T-helper 9 cell (primary cell): ENCODE measurements at places on chromosomes 1 and 21.

GRCh38 chr1:196538473-196538872 lies 69.8 kb downstream of the KCNT2 start:
- no peak for DNase-seq

DNA sequence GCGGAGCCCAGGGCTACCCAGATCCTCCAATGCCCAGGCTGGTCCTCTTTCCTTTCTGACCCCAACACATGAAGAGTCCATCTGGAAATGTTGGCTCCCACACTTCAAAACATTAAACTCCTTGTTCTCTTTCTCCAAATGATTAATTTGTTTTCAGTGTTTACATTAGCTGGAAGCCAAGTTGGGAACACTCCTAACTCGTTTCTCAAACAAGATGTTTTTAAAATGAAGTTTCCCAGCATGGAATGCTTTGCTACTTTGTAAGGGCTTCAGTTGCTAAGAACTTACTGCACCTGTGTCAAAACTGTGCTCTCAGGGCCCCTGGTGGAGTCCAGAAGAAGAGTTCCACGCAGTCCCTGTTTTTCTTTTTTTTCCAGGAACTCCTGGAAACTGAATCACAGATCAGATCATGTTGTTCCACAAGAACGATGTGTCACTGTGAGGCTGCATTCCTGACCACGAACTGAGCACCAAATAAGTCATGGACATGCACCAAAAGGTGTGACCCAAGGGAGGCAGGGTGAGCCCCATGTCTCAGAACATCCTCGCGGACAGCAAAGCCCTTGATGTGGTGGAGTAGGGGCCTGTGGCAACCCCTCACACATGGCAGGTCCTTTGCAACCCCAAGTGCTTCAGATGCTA lies 257.3 kb downstream of the KCNJ6 start:
- DNase-seq: no peak

DNA sequence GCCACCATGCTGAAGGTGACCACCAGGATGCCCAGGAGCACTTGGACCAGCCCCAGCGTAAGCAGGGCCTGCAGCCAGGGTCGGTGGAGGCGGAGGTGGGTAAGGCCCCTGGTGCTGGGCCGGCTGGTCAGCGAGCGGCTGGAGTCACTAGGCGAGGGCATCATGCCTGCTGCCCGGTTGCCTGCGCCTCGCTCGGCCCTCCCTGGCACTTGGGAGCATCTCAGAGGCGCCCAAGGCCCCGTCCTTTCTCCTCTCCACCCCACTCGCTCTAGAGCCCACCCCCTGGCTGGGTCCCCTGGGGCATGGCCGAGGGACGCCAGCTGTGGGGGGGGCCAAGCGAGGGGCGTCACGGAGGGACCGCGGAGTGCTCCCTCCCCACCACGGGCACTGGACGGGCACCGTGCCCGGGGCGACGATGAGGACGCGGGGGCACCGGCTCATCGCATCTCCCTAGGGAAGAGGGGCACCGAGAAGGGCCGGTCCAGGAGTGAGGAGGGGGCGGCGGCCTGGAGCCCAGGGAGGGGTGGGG lies 505 bp downstream of the ENTREP3 start:
- no peak for DNase-seq

DNA sequence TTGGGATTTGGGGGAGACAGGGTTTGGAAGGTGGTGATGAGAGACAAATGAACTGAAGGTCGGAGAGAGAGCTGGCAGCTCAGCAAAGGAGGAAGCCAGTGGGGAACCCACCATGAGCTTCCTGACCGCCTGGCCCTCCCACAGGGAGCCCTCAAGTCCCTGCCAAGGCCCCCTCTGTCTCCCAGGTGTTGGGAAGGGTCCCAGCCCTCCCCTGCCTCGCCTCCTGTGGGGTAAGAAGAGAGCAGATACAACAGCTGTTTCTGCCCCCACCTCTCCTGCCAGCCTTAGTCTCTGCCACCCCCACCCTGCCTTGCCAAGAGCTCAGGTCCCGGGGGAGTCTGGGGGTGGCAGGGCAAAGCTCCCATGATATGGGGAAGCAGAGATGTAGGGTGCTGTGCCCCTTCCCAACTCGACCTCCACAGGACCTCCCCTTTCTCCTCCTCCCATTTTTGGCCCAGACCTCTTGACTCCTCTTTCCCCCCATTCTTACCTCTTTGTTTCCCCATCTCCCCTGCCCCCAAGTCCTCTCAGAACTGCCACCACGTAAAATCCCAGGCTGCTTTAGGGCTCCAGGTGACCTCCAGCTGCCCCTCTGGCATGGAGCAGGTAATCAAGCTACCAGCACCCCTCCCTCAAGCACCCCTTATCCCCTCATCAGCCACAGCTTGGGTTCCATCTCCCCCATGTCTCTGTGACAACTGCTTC lies 556 bp downstream of the S100A1 start:
- DNase-seq: no peak

DNA sequence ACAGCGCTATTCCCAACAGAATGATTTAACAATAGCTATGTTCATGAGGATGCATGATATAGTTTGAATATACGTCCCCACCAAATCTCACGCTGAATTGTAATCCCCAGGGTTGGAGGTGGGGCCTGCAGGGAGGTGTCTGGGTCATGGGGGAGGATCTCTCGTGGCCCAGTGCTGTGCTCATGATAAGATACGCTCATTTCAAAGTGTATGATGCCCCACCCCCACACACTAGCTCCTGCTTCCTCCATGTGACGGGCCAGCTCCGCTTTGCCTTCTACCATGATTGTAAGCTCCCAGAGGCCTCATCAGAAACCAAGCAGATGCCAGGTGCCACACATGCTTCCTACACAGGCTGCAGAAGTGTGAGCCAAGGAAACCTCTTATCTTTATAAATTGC lies 93.6 kb downstream of the SMYD3 start:
- no peak for DNase-seq

- no peak for DNase-seq
These were observed 75.0 kb downstream of the CENPF start for GRCh38 chr1:214677945-214678344.

GRCh38 chr21:25578056-25578961 lies 29.0 kb downstream of the MRPL39 start:
- no peak for DNase-seq

DNA sequence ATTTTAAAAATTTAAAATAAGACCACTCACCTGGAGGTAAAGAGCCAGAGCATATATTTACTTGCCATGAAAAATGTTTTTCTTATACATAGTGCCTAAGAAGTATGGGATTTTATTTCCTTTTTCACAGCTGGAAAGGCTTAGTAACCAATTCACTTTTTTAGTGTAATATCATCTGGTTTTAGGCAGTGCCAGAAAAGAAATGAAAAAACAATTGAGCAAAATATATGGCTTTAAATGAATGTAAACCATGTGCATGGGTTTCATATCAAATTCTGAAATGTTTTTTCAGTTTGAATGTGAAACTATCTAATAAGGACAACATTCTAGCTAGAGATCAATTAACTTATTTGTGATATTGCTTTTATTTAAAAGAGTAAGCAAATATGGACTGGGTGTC lies 672.4 kb upstream of the ADAMTS5 start:
- DNase-seq: no peak

GRCh38 chr1:46285730-46286477 lies 17.5 kb downstream of the LRRC41 start:
- DNase-seq: no peak

GRCh38 chr1:219837994-219838294 lies 90.4 kb downstream of the SLC30A10 start:
- DNase-seq: no peak

- no peak for DNase-seq
These were observed 133.1 kb downstream of the SETD4 start for GRCh38 chr21:35927262-35927661.

GRCh38 chr1:17233675-17234320 lies 15.1 kb upstream of the PADI3 start:
- no peak for DNase-seq

- DNase-seq: no peak
These were observed 223.9 kb downstream of the S1PR1 start for GRCh38 chr1:101460739-101461138.

DNA sequence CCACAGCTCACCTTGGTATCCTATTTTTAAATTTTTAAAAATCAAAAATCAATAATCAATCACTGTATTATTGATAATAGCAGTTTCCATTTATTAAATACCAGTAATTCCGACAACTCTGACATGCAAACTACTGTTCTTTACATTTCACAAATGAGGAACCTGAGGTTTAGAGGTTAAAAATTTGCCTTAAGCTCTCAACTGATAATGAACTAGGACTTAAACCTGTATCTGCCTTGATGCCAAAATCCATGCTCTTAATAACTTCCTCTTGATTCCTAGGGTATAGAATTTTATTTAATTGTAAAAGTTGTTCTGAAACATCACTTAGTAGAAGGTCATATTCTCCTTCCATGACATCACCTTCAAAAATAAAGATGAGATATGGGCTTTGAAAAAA lies 5.6 kb downstream of the ARHGAP29 start:
- DNase-seq: no peak

DNA sequence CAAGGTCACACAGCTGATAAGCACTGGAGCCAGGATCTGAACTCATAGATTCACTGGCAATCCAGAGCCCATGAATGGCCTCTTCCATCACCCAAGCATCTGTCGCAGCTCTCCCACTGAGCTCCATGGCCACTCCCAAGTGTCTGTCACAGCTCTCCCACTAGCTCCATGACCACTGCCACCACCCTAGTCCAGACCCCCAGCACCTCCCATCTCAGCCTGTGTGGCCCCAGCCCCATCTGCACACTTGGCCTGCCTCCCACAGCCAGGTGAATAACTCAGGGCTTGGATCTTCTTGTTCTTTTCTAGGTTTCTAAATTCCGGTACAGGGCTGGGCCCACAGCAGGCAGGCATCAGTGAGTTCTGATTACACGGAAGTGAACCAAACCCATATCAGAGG lies 76.0 kb downstream of the GLIS1 start:
- no peak for DNase-seq

- DNase-seq: no peak
These were observed 50.0 kb downstream of the C1orf198 start for GRCh38 chr1:230818367-230818766.

- no peak for DNase-seq
These were observed 22.4 kb downstream of the SMYD2 start for GRCh38 chr1:214303141-214303930.

DNA sequence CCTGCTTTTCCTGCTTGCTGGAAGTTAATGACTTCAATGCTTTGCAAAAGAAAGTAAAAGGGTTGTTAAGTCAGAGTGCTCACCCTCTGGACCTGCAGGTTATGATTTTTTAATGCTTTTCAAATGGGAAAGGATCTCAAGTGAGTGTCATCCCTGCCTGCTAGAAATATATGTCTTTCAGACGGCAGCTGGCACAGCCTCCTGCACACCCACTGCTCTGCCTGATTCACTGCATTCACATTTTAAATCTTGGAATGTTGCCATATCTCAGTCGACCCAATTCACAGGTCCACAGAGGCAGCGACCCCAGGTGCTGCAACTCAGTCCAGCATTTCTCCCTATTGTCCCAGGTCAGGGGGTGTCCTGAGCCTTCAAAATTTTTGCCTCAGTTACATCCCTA lies 10.7 kb downstream of the DUSP23 start:
- no peak for DNase-seq

- no peak for DNase-seq
These were observed 71.8 kb downstream of the DISP3 start for GRCh38 chr1:11550664-11551283.

GRCh38 chr1:40353082-40353481 lies 20.4 kb upstream of the SMAP2 start:
- no peak for DNase-seq

- no peak for DNase-seq
These were observed 1.7 kb downstream of the PDE9A start for GRCh38 chr21:42654913-42655795.

DNA sequence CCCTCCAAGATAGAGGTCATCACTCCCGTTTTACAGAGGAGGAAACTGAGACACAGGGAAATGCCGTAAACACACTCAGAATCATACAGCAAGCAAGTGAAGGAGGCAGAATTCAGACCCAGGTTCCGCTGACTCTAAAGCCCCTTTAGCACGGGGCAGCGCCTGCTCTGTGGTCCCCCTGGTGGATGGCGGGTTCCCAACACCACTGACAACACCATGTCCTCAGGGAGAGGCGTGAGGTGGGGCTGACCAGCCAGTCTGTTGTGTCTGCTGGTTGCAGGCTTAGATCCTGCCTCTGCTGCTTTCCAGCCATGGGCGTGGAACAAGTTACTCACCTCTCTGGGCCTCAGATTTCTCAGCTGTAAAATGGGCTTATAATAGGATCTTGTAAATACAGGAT lies 617.3 kb downstream of the MATN1 start:
- no peak for DNase-seq
